Stimulated activated CD4-positive, alpha-beta T cell treated with anti-CD3 and anti-CD28 coated beads, TNF-alpha, amount 100 ng/mL, for 4 hours (primary cell): ENCODE measurements at places on chromosomes 3 and 15.

DNA sequence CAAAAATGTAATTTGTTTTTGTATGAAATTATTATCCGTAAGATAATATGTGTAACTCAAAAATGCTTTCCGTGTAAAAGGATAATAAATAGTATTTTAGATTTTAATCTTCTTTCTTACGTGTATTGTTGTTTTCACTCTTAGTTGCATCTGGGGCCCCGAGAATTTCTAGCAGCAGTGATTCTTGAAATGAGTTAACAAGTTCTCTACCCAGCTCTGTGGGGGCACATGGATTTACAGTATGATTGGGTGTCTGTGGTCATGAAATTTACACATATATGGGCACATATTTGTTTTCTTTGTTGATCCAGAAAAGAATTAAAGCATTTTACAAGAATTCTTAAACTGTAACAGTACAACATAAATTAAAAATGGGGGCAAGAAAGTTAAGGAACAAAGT lies 145.9 kb upstream of the LRRFIP2 start:
- no peak for DNase-seq

GRCh38 chr3:129971351-129972052 lies 3.0 kb upstream of the TRH start:
- DNase-seq, result no peak

GRCh38 chr15:64754663-64755426 lies 20.5 kb downstream of the RBPMS2 start:
- DNase-seq, result no peak

GRCh38 chr15:35506272-35506870 lies 39.6 kb downstream of the DPH6 start:
- DNase-seq, result no peak
